ENCODE measurements at places on chromosomes 1 and 21.

DNA sequence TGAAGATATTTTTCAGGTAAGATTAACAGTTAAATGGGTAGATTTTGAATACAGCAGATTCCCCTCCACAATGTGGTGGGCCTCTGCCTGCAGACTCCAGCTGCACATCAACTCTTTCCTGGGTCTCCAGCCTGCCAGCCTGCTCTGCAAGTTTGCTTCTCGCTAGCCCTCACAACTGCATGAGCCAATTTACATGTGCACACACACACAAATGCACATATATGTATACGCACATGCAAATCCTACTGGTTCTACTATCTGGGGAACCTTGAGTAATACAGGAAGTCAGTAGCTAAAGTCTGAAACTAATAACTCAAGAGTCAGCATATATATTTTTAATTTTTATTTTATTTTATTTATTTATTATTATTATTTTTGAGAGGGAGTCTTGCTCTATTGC is 34.8 kb upstream of the QSOX1 start:
- no peak for DNase-seq

- no peak for DNase-seq
Measured at GRCh38 chr1:9435854-9436640, 103.2 kb upstream of the SLC25A33 start.

DNA sequence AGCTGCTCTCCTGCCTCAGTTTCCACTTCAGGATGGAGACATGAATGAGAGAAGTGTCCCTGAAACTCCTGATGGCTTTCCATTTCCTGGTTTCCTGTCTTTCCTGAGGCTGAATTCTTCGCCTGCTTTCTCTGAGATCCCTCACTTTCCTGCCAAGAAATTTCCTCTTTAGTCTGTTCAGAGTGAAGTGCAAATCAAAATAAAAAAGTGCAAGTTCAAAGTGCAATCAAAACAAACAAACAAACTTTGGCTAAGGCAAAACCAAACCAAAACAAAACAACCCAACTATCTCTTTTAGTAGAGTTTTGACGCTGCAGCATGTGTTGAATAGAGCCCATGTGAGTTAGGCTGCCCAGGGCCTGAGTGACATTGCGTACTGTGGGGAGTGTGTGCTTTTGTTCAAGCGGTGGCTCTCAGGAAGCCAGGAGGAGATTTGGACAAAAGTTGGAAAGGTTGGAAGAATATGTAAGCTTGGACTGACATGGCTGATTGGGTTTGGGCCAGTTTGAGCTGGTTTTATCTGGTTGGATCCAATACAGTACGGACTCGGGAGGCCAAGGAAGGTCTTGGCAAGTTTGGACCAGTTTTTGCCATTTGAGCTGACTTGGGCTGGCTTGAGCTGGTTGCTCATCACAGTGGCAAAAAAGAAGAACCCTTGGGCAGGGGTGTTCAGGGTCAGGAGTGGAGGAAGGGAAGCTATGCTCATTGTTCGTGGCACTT is 61.1 kb upstream of the TINAGL1 start:
- DNase-seq: no peak

DNA sequence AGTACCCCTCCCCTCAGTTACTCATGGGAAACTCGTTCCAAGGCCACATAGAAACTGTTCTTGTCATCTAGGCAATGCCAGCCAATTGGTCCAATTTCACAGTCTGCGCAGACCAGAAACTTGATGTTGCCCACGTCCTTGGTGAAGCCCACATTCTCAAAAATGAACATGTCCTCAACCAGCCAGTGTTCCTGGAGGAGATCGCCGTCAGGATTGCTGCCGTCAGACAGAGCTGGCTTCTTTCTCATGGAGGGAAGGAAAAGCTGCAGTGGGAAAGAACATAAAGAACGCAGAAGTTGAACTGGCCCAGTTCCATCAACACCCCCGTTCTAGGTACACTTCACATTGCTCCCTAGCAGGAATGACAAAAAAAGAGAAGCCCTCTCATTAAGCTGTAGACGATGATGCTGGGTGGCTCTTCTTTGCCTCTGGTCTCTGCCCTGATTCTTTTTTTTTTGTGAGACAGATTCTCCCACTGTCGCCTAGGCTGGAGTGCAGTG is 7.9 kb downstream of the RABIF start:
- DNase-seq: no peak

GRCh38 chr1:26094677-26095383 is 16.8 kb upstream of the PDIK1L start:
- DNase-seq: no peak

- DNase-seq: no peak
Measured at GRCh38 chr21:42068592-42068991, 2.5 kb upstream of the UMODL1 start.

DNA sequence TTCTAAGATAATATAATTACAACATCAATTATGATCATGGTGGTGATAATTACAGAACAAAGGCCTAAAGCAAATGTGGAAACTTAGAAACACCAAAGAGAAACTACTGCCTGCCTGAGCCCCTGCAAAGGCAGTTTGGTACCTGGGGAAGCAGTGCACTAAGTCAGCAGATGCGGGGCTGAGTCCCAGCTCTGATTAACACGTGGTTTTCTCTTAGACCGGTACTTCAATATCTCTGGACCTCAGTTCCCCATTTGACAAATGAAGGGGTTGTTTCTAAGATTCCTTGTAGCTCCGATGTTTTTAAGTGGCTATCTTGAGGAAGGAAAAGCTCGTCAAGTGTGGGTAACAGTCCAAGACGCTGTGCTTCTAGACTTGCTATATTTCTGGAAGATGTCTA is 16.7 kb upstream of the PLEKHA6 start:
- DNase-seq: no peak

DNA sequence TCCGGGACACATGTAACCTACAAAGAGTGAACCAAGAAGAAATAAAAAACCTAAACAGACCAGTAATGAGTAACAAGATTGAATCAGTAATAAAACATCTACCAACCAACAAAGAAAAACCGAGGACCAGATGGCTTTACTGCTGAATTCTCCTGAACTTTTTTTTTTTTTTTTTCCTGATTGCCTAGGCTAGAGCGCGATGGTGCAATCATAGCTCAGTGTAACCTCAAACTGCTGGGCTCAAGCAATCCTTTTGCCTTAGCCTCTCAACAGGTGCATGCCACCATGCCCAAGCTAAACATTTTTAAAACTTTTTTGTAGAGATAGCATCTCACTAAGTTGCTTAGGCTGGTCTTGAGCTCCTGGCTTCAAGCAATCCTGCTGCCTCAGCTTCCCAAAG is 11.2 kb upstream of the FGGY start:
- no peak for DNase-seq

- DNase-seq: no peak
Measured at GRCh38 chr1:25799352-25799934, 550 bp upstream of the SELENON start.

DNA sequence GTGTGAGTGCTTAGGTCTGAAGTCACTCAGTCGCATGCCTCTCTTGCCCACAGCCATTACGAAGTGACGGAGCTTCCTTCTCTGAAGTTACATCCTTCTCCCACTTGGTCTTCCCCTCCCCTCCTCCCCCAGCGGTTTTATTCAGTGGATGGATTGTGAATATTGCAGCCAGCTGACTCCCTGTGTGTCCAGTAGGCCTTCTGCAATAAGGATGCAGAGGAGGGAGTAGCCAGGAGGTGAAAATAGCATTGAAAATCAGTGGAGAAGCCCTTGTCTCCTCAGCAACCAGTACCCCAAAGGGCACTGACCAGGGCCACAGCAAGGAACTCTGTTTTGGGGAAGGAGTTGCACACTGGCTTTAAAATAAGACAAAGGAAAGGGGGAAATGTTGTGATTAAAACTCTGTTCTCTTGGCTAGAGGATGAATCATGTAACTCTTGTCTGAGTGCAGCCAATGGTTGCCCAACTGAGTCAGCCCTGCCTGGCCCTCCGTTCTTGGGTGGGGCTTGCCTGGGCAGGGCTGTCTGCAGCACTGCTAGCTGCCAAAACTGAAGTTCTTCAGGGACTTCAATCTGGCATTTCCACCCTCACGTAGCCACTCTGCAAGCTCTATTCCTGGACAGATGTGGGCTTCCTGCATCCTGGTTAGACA is 4.3 kb downstream of the S100A10 start:
- peak; percentile 35 for DNase-seq

DNA sequence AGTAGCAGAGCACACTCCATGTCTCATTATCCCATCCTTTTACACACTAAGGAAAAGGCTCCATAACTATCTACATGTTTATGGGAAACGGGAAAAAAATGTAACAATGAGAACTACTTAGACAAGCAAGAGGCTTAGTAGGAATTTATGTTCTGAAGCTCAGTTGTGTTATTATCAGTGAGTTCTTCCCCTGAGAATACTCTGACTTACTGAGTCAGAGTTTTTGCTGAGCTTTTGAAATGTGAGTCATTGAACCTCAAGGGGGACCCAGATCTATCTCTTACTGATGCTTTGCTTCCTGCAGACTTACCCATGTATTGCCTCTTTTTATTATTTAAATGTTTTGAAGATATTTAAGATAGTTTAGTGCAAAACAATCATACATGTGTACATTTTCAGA is 20.1 kb downstream of the CFHR5 start:
- DNase-seq: no peak

GRCh38 chr21:42539931-42540343 is 26.3 kb downstream of the SLC37A1 start:
- no peak for DNase-seq

- DNase-seq: no peak
Measured at GRCh38 chr1:90201467-90202358, 206.8 kb downstream of the ZNF326 start.

DNA sequence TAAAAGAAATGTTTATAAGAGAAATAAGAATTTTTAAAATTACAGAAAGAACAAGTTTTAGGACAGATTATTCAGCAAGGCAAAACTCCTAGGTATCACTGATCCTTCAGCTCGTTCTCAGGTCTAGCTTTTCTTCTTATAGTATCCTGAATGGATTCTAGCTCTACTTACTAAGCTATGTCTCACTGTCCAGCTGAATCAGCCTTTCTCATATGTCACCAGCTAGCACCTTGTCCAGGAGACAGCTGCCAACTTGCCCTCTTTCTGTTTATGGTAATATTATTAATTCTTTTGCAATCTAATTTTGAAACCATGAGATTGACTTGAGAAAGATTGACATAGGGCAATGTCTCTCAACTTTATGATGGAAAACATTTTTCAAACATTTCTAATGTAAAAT is 159.9 kb downstream of the LYPLAL1 start:
- no peak for DNase-seq

DNA sequence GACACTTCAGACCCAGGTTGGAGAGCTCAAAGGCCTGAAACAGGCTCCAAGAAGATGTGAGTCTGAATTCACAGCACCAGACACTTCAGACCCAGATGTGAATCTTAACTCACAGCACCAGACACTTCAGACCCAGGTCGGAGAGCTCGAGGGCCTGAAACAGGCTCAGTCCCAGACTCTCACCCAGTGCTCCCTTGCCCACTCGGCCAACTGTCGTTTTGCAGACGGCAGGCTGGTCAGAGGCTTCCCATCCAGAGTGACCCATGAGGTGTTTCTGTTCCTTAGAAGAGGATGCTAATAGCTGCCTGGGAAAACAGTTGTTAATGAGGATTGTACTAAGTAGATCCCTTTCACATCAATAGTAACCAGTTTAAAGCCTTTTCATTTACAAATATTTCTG is 88.4 kb downstream of the ADARB1 start:
- no peak for DNase-seq

GRCh38 chr1:172352435-172352834 is 68.0 kb upstream of the C1orf105 start:
- no peak for DNase-seq

- DNase-seq: no peak
Measured at GRCh38 chr1:168676029-168676812, 52.8 kb downstream of the DPT start.

GRCh38 chr21:31268090-31268489 is 76.0 kb downstream of the TIAM1 start:
- DNase-seq: no peak

DNA sequence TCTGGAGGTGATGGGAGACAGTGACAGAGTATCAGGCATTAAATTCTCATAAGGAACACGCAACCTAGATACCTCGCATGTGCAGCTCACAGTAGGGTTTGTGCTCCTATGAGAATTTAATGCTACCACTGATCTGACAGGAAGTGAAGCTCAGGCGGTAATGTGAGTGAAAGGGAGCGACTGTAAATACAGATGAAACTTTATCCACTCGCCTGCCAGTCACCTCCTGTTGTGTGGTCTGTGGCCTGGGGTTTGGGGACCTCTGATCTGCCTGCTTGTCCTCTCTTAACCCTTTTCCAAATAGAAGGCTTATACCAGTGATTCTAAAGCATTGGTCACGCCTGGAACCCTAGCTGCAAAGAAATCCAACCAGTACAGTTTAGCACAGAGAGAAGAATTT is 15.3 kb downstream of the GABPA start:
- DNase-seq: no peak

DNA sequence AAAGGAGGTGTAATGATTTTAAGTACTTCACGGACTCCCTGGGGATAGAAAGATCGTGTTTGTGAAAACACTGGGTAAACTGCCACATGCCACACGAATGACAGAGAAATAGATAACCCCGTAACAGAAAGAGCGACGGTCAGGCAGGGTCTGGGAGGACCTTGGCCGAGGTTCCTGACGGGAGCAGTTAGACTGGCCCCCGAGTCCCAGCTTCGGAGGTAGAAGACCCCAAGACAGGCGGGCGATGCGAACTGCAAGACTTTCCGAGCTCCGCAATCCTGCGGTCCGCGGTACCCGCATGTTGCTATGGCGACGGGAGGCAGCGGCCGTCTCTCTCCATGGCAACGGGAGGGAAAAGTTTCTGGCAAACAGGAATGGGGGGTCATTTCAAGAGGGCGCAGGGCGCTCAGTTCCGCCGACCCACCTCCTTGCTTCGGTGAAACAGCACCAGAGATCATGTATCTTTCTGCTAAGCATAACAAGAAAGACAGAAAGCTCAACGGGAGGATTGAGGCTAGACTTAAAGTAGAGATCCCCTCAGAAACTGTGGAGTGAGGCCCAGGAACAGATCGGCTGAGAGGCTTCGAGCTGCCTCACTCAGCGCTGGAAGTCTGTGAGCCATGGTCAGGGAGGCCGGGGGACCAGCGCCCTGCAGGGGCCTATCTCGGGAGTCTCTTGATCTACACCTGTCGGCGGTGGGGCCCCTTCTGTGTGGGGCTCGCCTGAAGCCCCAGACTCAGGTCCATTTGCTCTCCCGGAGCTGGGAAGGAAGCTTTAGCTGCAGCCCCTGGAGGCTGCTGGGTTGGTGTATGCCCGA is 685 bp upstream of the SYT6 start:
- no peak for DNase-seq

All from activated CD4-positive, alpha-beta T cell treated with anti-CD3 and anti-CD28 coated beads, Interleukin-2, amount 50 U/mL, for 1 hour (primary cell).